ENCODE measurements at places on chromosomes 6 and 20.

DNA sequence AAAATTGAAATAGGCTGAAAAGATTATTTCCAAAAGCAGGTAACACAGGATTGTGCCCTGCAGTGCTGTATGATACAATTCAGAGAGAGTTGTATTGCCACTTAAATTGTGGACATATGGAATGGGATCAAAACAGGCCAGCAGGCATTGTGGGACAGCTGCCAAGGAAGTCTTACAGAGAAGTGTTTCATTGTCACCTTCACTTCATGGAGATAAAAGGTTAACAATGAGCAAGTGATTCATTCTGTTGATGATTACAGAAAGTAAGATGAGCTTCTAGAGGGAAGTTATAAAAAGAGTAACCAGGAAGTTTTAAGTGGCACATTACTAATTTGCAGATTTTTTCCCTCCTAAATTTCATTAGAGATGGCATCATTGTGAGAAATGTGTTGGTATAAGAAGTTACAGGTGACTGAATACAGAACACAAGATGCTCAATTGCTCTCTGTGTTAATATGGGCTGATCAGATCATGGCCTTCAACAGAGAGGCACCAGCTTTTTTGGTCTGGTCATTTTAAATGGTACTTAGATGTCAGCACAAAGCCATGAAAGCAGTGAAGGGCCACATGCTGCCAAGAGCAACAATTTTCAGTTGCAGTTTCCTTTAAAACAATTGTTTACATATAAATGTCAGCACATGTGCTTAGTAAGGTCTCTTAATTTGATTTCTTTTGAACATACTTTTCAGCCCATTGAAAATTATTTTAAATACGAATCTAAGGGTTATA lies 402.5 kb upstream of the FKBP1C start:
- no peak for DNase-seq

- no peak for DNase-seq
These were observed 21.3 kb downstream of the MAN1A1 start for GRCh38 chr6:119328254-119328653.

DNA sequence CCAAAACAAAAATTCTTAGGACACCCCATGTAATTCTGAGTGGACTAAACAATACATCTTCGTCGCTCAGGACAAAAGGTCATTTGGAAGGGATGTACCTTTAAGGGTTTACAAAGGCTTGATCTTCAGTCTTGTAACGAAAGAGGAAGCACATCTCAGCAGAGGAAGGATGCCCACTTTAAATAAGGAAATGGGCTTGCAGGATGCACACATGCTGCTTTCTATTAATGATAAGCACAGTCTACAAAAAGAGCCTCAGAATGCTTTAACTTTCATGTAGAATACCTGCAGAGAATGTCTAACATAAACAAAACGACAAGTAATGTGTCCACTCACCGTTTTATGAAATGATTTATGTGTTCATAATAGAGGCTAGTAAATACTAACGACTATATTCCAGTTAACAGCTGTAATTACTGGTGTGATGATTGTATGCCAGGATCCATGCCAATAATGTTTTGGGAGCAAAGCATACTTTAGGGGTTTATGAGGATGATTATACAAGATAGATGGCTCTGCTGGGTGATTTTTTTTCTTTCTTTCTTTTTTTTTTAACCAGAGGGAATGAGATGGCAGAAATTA lies 216.9 kb downstream of the GMDS start:
- DNase-seq = no peak

DNA sequence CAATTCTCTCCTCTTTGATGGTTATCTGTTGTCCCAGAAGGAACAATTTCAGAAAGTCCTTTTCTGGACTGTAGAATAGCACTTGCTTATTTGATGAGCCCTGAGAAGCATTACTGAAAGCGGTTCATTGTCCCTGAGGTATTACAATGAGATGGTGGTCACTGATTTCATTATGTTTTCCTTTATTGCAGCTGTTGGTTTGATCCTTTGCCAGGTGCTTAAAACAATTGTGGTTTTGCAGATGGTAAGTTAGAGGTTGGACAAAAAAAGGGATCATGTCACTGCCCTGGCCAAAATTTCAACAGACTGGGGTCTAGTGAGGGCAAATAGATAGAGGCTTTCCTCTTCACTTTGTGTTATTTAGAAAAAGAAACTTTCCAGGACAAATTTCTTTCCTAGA lies 61.9 kb downstream of the ESR1 start:
- DNase-seq = peak; percentile 60

GRCh38 chr6:72916906-72917305 lies 295.0 kb downstream of the KCNQ5 start:
- no peak for DNase-seq

GRCh38 chr6:35718375-35718736 lies 18.5 kb upstream of the ARMC12 start:
- no peak for DNase-seq

GRCh38 chr20:33630507-33630906 lies 31.6 kb upstream of the C20orf144 start:
- DNase-seq = no peak

DNA sequence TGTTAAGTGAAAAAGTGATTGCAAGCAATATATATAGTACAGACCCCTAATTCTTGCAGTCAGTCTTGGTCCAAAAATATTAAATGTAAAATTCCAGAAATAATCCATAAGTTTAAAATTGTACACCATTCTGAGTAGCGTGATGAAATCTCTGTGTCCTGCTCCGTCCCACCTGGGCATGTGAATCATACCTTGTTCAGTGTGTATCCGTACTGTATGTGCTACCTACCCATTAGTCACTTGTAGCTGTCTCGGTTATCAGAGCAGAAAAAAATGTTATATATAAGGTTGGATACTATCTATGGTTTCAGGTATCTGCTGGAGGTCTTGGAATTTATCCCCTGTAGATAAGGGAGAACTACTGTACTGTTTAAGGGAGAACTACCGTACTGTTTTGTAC lies 16.3 kb downstream of the IRAK1BP1 start:
- DNase-seq = no peak

- DNase-seq = no peak
These were observed 15.6 kb upstream of the MAS1 start for GRCh38 chr6:159875194-159875593.

DNA sequence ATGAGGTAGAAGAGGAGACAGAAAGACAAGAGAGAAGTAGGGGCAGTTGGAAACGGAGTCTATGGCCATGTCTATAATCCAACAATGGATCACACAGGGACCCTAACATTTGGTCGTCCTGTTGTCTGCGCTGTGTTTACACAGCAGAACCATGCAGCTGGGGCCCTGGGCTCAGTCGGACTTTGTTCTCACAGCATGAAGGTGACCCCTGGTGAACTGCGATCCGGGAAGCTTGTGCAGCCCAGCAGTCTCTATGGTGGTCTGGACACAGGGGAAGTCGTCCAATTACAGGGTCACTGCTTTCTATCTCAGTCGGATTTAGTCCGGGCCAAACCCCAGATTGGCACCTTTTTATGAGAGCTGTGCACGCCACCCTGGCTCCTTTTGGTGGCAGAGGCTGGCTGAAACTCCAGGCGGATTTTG lies 153.6 kb downstream of the FOXA2 start:
- no peak for DNase-seq

DNA sequence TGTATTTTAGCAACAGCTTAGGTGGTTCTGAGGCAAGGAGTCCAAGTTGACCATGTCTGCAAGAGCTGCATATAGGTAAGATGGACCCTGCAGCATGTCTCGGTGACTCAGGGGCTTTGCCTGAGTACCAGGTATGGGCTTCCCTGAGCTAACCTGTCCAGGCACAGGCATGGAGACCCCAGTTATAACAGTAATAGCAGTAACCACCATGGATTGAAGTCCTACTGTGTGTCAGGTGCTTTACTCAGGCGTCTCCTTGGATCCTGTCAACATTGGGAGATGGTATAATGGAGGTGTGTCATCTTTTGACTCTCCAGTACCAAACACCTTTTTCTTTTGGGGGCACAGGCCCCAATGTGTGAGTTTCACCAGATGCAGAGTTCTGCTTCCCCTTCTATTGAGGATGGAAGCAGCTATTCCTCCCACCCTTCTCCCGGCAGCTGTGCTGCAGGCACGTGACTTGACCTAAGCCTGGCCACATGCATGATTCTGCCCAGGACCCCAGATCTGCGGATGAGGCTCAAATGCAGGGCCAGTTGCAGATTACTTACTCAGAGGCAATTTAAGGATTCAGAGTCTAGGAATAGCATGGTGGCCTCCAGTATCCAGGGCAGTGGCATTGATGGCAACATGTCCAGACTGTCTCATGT lies 13.8 kb downstream of the TREM1 start:
- no peak for DNase-seq

- DNase-seq = no peak
These were observed 24.6 kb downstream of the EDN1 start for GRCh38 chr6:12314751-12315150.

DNA sequence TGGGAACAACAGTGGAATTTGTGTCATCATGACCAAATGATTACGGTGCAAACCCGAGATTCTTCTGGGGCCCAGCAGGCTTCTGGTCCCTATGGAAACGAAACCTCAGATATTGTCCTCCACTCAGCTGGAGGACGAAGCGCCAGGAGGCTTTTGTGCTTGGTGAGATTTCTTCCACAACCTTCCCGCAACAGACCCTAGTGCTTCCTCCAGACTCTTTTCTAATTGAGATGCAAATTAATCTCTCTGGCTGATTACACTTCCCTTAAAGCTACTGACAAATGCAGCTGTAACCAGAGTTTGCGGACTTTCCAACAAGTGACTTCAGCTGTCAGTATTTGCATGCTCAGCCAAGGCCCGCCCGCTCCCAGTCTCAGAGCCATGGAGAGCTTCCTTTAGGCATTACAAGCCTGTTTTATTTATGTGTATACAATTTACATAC lies 96.0 kb downstream of the INSM1 start:
- no peak for DNase-seq

- DNase-seq = no peak
These were observed 14.5 kb upstream of the PSMG4 start for GRCh38 chr6:3244003-3244831.

GRCh38 chr6:142805042-142805441 lies 139.9 kb downstream of the HIVEP2 start:
- DNase-seq = no peak

DNA sequence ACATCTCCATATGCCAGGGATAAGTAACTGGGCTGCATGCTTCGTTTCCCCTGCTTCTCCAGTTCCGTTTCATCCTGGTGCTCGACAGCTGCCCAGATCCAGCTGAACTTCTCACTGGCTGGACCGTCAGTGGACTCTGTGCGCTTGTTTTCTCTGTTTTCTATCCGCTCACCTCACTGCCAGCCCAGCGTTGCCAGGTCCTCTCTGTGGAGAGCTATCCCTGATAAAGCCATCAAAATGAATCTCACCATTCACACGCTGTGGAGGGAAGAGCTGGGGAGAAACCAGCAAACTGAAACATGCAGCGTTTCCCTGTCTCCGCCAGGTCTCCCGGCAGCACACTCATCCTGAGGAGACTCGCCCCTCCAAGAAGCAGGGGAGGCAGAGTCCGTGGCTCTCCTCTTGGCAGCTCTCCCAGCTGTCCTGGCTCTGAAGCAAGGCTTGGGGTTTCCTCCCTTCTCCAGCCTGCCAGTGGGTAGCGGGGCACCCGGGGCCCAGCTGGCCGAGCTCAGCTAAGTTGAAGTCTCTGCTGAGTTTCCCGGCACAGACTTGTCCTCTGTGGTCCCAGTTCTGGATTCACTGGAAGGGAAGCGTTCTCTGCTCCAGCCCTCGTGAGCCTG lies 160.9 kb downstream of the DTNBP1 start:
- DNase-seq = peak; percentile 60

GRCh38 chr20:56400001-56400640 lies 7.7 kb downstream of the CSTF1 start:
- peak; percentile 84 for DNase-seq

DNA sequence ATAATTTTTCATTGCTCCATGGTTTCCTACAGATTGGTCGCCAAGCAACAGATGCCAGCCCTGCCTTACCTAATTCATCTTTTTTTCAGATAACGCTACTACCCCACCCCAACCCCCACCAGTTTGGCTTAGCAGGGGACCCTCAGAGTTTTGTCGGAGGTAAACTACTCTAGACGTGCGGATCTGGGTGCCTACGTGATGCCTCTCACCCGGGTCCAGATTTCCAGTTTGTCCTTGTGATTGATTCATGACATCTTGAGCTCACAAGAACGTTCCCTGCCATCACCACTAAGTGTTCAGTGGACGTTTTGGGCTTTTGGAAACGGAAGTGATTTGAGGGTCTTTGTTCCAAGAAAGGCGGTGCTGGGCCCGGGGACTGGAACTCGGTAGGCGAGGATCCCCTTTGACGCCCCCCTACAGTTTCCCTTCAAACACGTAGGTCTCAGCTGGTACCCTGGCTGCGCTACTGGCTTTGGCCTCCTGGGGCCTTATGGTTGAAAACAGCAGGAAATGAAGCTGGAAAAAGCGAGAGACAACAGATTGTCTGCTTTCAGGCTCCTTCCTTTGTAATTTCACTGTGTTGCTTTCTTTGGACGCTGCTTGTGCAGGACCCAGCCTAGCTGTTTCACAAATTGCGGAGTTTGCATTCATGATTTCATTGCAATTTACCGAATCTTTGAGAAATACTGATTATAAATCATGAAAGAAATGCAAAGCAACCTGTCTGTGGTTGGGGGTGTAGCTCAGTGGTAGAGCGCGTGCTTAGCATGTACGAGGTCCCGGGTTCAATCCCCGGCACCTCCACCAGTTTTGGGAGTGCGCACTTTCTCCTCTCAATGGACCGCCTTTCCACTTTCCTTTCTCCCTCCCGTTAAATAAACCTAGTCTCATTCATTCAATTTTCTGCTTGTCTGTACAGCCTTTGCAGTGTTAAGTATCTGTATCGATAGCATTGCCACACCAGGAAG lies 81.0 kb downstream of the GPX5 start:
- peak; percentile 79 for DNase-seq

DNA sequence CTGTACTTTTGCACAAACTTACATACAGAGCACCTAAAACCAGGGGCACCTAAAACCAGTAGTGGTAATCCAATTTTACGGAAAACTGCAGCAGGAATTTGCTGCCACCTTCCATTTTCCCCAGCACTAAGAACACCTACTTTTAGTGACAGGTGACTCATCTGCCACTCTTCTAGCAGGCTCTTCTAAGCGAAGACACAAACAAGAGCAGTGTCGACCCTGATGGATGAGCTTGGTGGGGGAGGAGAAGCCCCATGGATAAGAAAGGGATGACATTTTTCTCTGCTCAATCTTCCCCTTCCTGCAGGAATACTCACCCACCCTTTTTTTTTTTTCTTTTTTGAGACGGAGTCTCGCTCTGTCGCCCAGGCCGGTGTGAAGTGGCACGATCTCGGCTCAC lies 116.9 kb downstream of the GMPR start:
- DNase-seq = no peak

GRCh38 chr6:145009711-145010110 lies 724.6 kb downstream of the UTRN start:
- peak; percentile 12 for DNase-seq

DNA sequence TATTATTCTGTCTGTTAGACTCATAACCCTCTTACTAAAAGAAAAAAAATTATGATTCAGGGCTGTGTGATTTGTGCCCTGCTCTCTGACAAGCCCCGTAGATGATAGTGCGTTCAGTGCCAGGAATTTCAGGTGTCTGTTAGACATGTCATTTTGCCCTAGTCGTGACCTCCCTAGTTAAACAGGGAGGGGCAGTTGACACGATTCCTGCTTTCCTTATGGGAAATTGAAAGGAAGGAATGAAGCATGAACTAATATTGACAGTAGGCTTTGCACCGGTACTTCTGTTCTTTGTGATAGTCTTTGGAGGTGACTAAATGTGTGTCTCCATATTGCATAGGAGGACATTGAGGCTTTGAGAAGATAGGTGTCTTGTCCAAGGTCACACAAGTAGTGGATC lies 26.3 kb downstream of the RPRD1B start:
- DNase-seq = no peak

GRCh38 chr6:169575365-169575764 lies 126.5 kb downstream of the WDR27 start:
- no peak for DNase-seq

Data from fibroblast of mammary gland (primary cell).